ENCODE measurements at places on chromosomes 3 and 15.

- no peak for DNase-seq
These were observed 40.9 kb downstream of the UACA start for GRCh38 chr15:70722266-70723121.

DNA sequence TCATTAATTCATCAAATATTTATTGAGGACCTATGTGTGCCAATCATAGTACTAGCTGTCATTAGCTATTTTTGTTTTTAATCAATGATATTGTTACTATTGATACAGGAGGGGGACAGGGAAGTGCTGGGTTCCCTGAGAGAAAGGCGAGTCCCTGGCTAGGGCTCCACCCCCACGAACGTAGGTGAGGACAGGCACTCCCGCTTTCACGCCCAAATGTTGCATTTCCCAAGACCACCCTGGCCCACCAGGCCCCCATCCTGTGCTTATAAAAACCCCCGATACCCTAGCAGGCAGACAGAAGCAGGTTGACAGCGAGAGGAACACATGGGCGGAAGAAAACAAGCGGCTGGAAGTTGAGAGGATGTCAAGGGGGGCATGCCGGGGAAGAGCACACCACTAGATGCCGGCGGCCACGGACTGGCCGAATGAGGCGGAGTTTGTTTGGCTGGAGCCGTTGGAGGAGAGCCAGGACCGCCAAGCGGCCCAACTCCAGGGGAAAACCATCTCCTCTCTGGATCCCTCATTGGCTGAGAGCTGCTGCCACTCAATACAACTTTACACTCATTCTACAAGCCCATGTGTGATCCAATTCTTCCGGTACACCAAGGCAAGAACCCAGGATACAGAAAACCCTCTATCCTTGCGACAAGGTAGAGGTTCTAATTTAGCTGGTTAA lies 798.7 kb upstream of the SEMA6D start:
- DNase-seq = no peak

- no peak for DNase-seq
These were observed 51.8 kb upstream of the PLXND1 start for GRCh38 chr3:129658110-129658843.

- DNase-seq = no peak
These were observed 32.9 kb downstream of the GJD2 start for GRCh38 chr15:34721802-34722438.

GRCh38 chr3:133692759-133693158 lies 31.0 kb upstream of the TOPBP1 start:
- DNase-seq = no peak

Data from NK-92 treated with Interleukin-12 subunit alpha and Interleukin-12 subunit beta, amount 100 ng/mL, for 24 hours (cell line).